ENCODE measurements at places on chromosomes 7 and 10.

DNA sequence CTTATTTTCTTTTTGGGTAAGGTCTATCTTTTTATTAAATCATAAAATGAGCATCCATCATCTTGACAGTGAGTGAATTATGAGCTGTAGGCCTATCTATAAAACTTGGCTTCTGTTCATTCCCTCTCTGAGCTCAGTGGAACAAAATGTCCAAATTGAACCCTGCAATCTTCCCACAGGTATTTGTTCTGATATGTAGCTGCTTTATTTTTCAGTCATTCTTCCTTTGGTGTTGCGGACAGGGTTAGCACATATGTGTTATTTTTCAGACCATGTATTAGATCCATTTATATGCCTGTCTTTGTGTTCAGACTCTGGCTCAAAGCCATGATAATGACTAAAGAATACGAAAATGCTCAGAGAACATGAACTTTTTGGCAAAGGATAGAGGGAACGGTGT is 201.6 kb upstream of the KIAA1217 start:
- DNase-seq = no peak

DNA sequence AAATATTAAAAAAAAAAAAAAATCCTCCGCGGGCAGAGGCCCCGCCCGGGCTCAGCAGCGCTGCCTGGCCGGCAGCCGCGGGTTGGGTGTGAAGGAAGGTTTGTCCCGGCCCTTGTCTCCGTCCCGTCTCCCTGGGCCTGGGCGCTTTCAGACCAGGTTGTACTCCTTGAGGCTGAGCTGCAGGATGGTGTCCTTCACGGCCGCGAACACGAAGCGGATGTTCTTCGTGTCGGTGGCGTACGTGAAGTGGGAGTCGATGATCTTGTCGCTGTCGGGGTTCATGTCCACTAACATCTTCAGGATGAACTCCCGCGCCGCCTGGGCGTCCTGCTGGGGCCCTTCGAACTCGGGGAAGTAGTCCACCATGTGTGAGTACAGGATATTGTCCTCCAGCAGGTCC is 123.7 kb upstream of the KCTD7 start:
- no peak for DNase-seq

GRCh38 chr7:83751217-83751616 is 102.3 kb upstream of the SEMA3E start:
- DNase-seq = no peak

- no peak for DNase-seq
Measured at GRCh38 chr10:98039690-98040381, 9.4 kb upstream of the CRTAC1 start.

GRCh38 chr7:137360087-137360679 is 16.6 kb upstream of the PTN start:
- no peak for DNase-seq

GRCh38 chr7:74403521-74404387 is 50.0 kb upstream of the GTF2IRD1 start:
- no peak for DNase-seq

- no peak for DNase-seq
Measured at GRCh38 chr10:85315657-85316056, 987.3 kb downstream of the CCSER2 start.

GRCh38 chr10:114893251-114893650 is 44.7 kb upstream of the TRUB1 start:
- DNase-seq = no peak

DNA sequence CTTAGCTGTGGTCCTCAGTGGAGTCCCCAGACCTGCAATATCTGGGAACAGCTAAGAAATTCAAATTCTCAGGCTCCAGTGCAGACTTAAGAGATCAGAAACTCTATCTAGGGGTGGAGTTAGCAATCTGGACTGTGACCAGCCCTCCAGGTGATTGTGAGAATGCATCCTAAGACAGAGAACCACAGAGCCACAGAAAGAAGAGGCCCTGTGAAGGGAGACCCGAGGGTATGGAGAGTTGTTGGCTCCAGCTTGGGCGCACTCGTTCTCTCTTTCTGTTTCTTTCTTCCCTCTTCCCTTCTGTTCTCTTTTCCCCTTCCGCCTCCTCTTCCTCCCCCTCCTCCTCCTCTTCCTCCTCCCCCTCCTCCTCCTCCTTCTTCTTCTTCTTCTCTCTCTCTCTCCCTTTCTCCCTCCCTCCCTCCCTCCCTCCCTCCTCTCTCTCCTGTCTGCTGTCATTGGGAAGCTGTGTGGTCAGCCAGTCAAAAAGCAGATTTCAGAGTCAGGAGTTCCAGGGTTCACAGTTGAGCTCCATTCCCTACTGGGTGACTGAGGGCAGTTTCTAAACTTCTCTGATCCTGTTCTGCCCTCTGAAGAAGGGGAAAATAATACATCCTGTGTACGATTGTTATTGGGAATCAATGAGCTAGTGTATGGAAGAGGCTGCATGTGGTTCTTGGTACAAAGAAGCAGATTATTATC is 62.1 kb upstream of the STEAP1B start:
- no peak for DNase-seq

DNA sequence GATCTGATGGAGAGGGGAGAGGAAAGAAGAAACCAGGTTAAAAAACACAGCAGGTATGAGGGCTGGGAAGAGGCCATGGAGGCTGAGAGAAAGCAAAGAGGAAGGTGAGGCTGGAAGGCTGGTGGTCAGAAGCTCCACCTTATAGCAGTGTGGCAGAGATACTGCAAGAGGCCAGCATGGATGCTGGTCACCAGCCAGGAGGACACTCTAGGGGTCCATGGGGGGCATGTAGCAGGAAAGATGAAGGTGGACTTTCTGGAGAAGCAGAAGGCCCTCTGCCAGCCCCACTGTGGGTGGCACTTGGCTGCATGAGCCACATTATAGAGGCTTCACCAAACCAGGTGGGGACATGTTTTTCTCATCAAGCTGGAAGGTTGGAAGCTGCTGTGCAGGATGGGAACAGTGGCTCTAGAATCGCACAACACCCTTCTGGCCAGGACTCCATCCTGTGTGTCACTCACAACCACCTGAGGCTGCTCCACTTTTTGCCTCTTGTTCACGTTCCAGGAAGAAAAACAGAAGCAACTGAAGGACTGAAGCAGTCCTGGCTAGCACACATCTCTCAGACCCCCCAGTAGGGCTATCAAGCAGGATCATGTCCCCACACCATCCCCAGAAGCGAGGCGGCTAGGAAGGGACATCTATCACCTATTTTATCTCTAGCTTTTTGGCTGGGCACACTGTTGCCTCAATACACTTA is 587.5 kb upstream of the MGMT start:
- no peak for DNase-seq

GRCh38 chr10:60910543-60910942 is 33.4 kb downstream of the RHOBTB1 start:
- no peak for DNase-seq

DNA sequence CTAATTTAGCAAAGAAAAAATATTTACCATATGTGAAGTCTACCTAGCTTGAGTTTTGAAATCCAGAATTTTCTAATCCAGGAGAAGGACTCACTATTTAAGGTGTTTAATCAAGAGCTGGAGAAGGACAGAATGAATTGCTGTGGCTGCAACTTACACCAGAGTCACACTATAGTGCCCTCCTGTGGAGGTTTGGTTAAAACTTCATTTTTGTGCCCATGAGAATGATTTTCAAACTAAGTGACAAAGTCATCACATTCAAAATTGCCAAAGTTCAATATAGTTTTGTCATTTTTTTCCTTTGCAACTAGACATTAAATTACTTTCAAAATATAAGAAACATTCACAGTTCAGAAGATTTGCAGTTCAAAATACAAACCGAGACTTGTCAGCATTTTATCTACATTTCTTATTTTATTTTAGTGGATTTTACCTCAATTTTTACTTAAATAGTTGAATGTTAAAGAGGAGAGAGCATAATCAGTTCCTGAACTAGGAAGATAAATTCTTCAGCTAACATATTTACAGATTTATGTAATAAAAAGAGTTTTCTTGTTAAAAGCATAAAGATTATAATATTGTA is 70.7 kb downstream of the CABCOCO1 start:
- no peak for DNase-seq

DNA sequence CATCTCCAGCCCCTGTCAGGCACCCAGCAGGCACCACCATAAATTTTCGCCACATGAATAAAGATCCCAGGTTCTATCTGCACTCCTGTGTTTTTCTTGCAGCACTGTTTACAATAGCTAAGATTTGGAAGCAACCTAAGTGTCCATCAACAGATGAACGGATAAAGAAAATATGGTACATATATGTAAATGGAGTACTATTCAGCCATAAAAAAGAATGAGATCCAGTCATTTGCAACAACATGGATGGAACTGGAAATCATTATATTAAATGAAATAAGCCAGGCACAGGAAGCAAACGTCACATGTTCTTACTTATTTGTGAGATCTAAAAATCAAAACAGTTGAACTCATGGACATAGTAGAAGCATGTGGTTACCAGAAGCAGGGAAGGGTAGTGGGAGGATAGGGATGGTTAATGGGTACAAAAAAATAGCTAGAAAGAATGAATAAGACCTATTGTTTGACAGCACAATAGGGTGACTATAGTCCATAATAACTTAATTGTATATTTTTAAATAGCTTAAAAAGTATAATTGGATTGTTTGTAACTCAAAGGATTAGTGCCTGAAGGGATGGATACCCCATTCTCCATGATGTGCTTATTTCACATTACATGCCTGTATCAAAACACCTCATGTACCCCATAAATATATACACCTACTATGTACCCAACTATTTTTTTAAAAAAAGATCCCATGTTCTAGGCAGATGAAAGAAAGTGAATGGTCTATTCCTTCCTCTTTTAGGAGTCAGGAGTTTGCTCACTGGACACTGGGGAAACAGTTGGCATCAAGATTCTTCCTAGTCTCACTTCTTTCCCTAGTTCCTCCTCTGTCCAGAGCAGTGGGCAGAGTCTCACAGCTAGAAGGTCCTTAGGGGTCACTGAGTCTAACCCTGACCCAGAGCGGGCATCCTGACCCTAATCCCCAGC is 1.0 kb upstream of the NPFFR1 start:
- DNase-seq = no peak

DNA sequence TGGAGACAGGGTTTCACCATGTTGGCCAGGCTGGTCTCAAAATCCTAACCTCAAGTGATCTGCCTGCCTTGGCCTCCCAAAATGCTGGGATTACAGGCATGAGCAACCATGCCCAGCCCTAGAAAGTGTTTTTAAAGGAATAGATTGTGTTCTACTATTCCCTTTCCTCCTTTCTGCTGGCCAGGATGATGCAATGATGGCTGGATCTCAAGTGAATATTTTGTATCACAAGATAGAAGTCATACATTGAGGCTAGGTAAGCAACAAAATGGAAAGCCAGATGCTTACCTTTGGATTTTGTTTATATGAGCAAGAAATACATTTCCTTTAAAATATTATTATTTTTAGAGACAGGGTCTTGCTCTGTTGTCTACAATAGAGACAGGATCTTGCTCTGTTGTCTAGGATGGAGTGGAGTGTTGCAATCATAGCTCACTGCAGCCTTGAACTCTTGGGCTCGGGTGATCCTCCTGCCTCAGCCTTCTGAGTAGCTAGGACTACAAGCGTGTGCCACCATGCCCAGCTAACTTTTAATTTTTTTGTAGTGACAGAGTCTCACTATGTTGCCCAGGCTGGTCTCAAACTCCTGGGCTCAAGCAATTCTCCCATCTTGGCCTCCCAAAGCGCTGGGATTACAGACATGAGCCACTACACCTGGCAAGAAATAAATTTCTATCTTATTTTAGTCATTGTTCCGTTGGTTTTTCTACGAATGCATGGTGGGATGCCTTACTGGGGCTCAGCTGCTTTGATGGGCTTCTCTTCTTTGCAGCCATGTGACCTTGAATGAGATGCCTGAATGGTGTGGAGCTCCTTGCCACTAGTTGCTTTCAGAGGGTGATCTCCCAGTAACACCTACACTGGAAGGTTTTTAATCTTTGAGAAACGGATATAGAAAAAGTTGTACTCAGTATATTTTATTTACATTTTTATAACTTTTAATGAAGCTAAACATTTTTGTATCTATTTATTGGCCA is 5.8 kb upstream of the AEBP1 start:
- no peak for DNase-seq

- no peak for DNase-seq
Measured at GRCh38 chr10:50508315-50509051, 115.3 kb downstream of the SGMS1 start.

DNA sequence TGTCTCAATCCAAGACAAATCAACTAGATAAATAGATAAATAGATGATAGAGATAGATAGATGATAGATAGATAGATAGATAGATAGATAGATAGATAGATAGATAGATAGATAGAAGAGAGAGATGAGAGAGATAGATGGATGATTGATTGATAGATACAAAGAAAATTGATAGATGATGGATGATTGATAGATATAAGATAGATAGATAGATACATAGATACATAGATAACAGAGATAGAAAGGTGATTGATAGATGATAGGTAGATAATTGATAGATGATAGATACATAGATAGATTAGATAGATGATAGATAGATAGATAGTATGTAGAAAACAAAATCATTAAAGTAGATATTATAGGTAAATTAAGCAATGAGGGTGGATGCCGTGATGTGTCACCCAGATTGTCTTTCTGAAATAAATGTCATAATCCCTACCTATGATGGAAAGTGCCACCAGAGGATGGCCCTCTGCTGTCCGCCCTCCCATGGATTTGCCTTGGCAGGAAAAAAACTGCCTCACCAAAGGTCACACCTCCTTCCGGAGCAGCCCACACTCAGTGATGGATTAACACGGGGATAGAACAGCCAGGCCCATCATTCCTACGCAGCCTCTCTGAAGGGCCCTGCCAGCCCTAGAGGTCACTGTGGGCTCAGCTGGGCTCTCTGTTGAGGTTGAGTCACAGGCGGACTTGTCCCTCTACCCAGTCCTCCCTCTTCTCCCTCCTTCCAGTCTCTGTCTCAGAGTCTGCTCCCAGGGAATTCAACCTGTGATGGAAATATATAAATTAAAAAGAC is 50.8 kb downstream of the KCNH2 start:
- no peak for DNase-seq

DNA sequence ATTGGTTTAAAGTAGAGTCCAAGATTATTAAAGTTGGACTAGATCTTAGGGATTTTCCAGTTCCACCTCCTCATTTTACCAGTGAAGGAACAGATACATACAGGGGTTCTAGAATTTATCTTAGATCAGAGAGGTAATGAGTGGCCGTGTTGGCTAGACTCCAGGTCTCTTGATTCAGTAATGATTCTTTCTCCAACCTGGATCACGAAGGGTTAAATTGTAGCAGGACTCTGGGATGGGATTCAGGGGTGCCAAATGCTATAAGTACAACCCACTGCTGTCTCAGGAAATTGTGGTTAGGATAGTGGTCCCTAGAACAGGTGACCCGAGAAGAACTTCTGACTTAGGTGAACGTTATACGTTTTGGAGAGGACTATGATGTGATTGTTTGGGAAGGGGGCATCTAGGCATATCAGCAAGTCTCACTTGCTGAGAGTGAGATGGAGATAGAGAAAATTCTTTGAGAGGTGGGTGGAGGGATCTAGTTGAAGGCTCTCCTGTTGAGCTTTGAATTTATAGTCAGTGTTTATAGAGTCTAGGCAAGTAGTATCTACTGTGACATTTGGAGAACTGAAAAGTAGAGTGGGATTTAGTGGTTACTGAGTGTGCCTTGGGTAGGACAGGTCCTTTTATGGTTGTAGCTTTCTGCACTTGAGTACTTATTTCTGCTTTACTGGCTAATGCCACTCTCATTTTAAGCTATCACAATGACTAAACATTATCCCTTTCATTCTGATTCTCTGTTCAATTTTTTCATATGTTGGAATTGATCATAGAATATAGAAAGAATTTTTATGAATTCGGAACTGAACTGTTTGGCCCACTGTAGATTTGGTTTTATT is 58.3 kb downstream of the ST7 start:
- no peak for DNase-seq

GRCh38 chr7:51187941-51188340 is 128.7 kb downstream of the COBL start:
- DNase-seq = no peak

All from activated T-helper 1 cell treated with anti-CD3 and anti-CD28 coated beads, Interleukin-2, amount 50 U/mL, for 16 hours (primary cell).